ENCODE measurements at places on chromosomes 12 and 14.

GRCh38 chr12:89357297-89357730 lies 5.0 kb upstream of the DUSP6 start:
- DNase-seq = no peak

GRCh38 chr14:79279645-79280597 lies 931.4 kb downstream of the DIO2 start:
- DNase-seq = no peak

DNA sequence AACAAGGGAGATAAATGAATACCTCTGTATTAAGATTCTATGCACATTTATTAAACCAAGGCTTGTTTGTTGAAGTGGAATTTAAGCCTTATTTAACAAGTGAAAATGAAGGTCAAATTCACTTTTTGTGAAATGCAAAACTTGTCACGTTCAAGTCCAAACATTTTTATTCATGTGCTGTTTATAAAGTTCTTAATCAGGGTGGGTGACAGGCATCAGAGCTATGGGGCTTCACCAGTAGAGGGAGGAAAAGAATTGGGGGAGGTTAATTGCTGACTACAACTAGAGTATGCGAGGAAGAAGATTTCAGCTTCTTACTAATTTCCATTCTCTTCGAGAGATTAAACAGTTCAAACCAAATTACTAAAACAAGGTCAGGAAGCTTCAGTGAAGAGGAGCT lies 9.7 kb downstream of the MOK start:
- DNase-seq = no peak

DNA sequence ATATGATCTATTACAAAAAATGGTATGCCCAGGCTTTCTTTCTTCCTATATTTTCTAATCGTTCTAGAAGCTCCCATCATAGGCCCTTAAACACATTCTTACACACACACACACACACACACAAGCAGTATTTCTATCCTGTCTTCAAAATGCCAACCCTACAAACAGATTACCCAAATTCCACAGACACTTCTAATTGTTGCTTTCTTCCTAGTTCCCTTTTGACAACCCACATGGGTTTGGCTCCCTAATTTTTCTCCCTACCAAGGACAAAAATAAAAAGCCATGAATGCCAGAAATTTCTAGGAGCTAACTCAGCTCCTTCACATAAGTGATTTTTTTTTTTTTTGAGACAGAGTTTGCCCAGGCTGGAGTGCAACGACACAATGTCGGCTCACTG lies 60.3 kb upstream of the NTF3 start:
- DNase-seq = no peak

GRCh38 chr12:22539055-22539454 lies 5.3 kb downstream of the C2CD5 start:
- DNase-seq = no peak

DNA sequence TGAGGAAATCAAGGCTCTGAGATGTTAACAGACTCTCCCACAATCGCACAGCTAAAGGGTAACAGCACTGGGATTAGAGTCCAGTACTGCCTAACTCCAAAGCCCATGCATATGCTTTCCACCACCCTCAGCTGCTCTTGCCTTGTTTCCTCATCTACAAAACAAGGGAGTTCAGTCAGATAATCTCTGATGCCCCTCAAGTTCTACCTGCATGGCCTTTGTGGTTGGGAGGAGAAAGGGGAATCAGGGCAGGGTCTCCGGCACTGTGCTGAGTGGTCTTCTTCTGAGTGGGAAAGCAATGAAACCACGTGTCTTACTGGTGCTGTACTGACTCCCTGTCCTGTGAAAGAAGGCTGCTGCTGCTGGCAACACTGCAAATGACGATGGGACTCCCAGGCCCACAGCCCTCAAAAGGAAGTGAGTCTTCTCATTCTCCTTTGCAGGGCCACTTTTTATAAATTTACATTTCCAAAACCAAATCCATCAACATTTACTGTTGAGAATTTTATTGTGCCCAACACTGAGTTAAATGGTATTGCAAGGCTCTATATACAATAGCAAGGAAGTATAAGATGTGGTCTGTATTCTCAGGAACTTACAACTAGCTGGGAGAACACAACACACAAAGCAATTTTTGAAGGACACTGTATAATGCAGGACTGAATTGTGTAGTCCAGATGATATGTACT lies 19.7 kb upstream of the DUSP16 start:
- no peak for DNase-seq
